ENCODE measurements at places on chromosomes 3 and 15.

DNA sequence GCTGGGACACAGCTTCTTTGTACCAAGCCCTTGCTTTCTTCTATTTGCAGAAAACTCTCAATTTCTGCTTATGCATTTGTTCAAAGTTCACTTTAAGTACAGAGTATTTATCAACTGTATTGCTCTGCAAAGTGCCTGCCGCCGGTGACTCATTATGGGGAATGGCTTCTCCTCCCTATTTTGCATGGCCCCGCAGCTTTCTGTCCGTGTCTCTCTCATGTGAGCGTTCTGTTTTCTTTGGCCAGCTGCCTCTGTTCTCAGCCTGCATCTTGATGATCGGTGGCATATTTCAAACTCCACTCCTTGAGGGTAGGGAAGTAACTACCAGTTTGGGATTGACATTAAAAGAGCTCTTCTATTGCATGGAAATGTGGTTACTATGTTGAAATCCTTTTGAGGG, 28.6 kb upstream of the ST8SIA2 start:
- no peak for DNase-seq

DNA sequence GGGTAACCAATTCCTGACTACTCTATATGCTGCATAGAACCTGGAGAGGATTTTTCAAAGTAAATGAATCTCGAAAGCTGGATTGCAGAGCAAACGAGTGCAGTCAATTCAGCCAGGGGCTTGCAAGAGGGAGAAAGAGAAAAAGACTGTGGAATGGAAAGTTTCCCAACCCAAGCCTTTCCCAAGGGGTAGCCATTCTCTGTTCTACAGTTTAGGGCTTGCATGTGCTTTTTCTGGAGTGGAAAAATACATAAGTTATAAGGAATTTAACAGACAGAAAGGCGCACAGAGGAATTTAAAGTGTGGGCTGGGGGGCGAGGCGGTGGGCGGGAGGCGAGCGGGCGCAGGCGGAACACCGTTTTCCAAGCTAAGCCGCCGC, 511 bp upstream of the RARB start:
- no peak for DNase-seq

DNA sequence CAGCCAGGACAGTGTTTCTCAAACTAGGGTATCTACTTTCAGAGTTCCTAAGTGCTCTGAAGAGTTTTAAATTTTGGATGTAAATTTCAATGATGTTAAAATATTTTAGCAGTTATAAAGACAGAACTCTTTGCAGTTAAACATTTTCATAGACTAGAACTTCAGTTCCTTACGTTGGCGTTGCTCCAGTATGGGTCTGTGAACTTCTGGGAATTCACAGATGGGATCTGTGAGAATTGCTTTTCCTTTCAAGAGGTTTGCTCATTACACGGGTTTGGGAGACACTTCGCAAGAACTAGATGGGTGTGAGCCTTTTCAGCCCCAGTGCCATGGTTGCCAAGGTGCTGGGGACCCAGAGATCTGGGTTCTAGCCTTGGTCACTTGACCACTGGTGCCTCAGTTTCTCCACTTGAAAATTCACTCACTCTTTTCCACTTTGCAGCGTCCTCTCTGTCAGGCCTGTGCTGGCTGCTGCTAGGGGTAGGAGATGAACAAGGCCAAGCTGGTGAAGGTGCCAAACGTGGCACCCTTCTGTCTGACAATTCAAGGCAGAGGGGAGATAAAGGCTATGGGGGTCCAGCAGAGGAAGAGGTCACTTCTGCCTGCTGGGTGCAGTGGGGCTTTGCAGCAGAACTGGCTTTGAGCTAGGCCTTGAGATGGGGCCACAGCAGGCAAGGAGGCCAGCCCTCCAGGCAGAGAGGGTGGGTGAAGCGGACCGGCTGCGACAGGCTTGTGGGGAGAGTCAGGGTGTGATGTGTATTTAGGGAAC, 48.1 kb downstream of the EPHB3 start:
- no peak for DNase-seq

GRCh38 chr3:64809086-64809485, 121.3 kb upstream of the ADAMTS9 start:
- DNase-seq: no peak

DNA sequence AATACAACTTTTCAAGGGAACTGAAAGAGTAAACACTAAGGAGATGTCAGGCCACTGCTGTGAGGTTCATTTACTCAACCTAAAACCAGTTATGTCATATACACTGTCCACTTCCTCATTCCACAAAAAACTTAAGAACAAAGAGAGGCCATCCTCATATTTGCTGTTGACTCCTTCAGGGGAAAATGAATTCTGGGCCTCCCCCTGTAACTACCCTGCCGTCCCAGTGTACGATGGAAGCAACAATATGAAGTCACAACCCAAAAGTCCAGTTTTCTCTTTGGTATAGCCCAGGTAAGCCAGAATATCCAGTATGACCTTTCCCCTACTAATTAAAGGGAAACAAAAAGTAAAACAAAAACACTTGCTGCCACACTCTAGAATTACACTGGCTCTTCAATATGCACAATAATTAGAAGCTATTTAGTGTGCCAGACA, 16.2 kb downstream of the CEP152 start:
- no peak for DNase-seq

DNA sequence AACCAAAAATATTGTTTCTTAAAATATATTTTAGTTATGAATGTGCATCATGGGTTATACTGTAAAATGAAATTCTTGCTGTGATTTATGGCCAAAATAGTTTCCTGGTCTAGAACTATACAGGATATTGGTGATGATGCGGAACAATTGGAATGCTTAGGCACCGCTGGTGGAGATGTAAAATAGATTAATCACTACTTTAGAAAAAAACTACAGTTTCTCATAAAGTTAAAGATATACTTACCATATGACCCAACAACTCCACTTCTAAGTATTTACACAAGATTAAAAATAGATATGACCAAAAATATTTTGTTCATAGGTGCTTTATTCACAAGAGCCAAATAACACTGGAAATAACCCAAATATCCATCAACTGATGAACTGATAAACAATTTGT, 126.7 kb downstream of the TUSC7 start:
- no peak for DNase-seq

DNA sequence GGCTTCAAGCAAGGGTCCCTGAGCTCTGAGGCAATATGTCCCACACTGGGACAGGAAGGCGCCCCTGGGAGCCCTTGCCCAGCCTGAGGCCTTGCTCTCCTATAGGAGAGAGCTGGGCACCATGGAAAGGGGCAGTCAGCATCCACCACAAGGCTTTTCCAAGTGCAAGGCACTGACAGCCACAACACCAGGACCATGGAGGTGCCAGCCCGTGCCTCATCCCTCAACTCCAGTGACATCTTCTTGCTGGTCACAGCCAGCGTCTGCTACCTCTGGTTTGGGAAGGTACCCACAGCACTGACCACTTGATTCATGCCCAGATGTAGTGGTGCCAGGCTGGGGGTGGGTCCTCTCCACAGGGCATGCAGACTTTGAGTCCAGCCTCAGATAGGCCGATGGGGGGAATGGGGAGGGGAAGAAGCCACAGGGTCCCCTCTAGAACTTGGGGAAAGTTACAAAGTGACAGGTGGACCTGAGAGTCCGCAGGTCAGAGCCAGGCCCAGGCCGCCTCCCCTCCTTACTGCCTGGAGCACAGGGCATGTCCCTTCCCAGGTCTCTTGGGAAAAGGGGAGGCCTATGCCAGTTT, 11.8 kb downstream of the VILL start:
- DNase-seq: no peak

- DNase-seq: no peak
These were observed 8.7 kb upstream of the PTX3 start for GRCh38 chr3:157427901-157428300.

DNA sequence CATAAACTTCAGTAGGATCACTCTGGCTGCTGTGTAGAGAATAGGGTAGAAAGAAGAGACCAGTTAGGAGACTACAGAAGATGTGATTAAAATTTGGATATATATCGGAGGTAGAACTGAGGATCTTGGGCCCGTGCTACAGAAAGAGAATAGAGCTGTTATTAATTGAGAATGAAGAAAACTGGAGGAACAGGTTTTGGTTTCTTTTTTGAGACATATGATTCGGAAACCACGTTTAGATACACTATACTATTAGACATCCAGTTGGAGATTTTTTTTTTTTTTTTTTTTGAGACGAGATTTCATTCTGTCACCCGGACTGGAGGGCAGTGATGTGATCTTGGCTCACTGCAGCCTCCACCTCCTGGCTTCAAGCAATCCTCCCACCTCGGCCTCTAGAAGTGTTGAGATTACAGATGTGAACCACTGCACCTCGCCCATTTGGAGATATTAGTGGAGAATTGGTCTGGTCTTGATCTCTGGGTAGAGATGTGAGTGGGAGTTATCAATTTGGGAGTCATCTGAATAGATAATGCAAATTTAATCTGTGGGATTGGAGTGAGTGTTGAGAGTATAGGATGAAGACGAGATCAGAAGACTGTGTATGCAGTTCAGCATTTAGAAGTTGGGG, 50.9 kb downstream of the TCF12 start:
- DNase-seq: no peak

DNA sequence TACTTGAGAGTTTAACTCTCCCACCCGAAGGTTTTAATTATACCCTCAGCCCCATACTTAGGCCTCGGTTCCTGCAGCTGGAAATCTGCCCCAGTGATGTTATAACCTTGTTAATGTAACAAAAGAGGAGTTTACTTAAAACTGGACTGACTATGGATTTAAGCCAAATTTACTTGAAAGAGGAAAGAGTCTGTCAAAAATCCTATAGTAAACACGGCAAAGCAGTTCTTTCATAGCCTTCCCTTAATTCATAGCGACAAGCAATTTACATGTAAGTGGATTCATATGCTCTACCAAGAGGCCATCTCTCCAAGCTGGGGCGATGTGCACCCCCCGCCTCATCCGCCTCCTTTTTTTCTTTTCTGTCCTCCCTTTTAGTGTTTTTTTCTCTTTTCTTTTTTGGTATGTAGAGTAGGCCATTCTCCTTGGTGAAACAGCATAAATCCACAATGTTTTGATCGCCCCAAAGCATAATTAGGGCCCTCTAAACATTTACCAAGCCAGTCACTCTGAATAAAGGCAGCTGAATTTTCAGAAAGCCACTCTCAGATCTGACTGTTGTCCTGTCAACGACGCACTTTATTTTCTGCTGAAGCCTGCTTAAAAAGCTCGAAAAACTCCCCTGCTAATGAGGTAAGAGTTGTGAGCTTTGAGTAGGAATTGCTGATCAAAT, 373.1 kb upstream of the WNT5A start:
- no peak for DNase-seq

DNA sequence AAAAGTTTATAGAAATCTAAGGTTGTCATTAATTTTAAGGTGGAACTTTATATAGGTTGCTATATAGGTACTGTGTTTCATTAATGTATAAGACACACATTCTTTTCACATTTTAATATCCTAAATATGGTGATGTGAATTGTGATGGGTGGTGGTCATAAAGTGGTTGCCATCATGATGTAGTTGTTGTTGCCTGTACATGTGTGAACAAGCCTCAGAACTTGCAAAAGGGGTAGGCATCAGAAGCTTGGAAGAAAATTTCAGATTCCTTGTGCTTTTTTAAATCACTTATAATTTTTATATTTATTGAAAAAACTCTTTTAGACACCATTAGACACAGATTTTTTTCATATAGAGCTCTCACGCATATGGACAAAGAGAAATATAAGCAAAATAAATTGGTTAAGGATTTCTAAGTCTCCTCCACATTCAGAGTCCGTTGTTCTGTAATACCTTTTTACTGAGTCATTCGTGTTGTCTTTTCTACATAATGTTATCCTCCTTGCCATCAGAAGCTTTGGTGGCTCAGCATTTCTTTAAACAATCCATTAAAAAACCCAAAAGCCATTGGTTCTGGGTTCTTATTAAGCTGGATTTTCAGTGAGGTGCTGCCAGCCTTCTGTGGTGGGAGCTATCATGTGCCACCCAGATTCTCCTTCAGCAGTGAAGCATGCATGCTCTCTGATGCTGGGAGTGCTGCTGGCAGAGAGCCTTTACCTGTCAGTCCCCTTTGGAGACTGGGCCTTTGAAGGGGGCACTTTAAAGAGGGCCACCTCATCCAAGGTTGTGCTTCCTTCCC, 140.4 kb upstream of the GALNT15 start:
- DNase-seq: no peak

GRCh38 chr15:99511531-99511865, 54.3 kb upstream of the MEF2A start:
- DNase-seq: no peak

- peak; percentile 41 for DNase-seq
These were observed 1.8 kb downstream of the BCL6 start for GRCh38 chr3:187743195-187744141.

DNA sequence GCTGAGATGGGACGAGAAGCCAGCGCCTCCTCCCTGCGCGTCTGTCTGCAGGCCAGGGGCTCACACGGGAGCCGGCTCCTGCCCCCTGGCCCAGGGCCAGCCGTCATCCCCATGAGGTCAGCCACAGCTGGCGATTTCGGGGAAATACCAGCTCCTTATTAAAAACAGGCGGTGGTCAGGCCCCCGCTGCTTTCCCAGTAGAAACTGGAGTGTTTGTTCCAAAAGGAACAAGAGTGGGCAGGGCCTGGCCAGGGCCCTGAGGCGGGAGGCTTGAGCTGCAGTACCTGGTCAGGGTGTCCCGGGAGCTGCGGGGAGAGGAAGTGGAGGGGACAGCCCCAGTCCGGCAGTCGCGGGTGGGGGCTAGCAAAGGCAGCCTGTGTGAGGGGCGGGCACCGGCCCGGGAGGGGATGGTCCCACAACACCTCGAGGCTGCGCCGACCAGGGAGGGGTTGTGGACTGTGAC, 17.8 kb downstream of the MYL3 start:
- no peak for DNase-seq

GRCh38 chr3:4332111-4332510, 28.9 kb downstream of the SETMAR start:
- no peak for DNase-seq

DNA sequence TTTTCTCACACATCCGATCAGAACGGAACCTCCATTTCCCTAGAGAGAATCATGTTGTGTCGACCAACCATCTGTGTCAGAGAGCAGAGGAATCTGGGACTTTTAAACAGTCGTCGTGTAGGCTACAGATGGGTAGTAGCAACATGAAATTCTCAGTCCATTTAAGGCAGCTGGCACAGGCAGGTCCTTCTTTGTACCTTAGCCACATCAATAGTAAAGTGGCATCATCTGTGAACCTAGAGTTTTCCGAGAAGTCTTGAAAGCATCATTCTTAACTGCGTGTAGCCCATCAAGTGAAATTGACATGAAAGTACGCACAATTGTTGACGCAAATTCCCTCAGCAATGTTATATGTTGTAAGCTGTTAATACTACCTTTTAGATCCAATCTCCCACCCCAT, 114.5 kb upstream of the GRM7 start:
- DNase-seq: no peak

- DNase-seq: no peak
These were observed 20.3 kb upstream of the NECTIN3 start for GRCh38 chr3:111051354-111051753.

- no peak for DNase-seq
These were observed 6.7 kb upstream of the PLA2G4E start for GRCh38 chr15:42027521-42027920.

GRCh38 chr3:156264771-156265170, 144.4 kb downstream of the KCNAB1 start:
- DNase-seq: no peak

DNA sequence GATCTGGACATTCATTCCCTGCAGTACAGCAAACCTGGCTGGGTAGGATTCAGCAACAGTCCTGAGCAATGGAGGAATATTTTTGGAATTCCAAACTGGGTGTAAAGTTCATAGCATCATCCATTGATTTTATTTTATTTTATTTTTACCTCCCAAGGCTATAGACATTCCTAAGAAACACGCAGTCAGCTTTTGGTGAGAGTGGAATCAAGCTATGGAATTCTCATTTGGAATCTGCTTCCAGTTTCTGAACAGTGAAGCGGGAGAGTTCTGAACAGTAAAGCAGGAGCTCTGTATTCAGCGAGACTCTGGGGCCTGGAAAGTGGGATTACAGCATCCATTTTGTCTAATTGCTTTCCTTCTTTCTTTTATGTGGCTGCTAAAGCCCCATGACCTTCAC, 1.4 kb upstream of the PDZRN3 start:
- no peak for DNase-seq
